ENCODE measurements at places on chromosomes 3 and 15. TPM values are rescaled to one million over a fixed set of nuclear protein-coding genes. Genes with fewer than 3 reads are reported as not detected.

Gene DNAJB8
- not detected for total RNA-seq

Gene RHCG
- not detected for total RNA-seq

Gene CPN2
- total RNA-seq = not detected

Gene MEIS2
- total RNA-seq = not detected

Gene KIF15
- total RNA-seq = 51.7 TPM

Gene MYRIP
- not detected for total RNA-seq

Gene NUP210
- 117 TPM for total RNA-seq

All from activated CD4-positive, alpha-beta T cell treated with anti-CD3 and anti-CD28 coated beads for 36 hours (primary cell).